NCI-H774 (cell line): ENCODE measurements at places on chromosomes 1 and 21.

DNA sequence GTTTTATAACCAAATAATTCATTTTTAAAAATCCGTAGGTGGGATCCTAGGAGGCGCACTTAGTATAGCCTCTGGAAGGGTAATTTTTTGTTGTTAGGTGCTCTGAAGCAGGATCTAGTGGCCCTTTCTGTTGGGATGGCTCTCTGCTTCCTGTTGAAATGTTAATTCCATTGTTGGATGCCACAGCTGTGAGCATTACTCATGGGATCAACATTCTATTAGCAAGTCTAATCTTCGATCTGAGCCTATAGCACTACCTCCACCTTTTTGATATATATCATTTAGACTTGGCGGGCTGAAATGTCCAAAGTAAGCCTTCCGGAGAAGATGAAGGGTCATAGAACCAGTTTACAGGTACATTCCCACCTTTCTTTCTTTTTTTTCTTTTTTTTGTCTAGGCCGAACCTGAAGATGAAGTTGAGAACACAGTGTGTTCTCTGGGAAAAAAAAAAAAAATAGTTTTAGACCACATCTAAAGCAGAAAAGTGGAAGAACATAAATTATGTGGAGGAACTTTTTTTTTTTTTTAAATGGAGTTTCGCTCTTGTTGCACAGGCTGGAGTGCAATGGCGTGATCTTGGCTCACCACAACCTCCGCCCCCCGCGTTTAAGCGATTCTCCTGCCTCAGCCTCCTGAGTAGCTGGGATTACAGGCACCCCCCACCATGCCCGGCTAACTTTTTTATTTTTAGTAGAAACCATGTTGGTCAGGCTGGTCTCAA is 1.4 kb downstream of the CXADR start:
- DNase-seq, result no peak

- DNase-seq, result no peak
These were observed 67.9 kb upstream of the MAGI3 start for GRCh38 chr1:113322439-113322838.

DNA sequence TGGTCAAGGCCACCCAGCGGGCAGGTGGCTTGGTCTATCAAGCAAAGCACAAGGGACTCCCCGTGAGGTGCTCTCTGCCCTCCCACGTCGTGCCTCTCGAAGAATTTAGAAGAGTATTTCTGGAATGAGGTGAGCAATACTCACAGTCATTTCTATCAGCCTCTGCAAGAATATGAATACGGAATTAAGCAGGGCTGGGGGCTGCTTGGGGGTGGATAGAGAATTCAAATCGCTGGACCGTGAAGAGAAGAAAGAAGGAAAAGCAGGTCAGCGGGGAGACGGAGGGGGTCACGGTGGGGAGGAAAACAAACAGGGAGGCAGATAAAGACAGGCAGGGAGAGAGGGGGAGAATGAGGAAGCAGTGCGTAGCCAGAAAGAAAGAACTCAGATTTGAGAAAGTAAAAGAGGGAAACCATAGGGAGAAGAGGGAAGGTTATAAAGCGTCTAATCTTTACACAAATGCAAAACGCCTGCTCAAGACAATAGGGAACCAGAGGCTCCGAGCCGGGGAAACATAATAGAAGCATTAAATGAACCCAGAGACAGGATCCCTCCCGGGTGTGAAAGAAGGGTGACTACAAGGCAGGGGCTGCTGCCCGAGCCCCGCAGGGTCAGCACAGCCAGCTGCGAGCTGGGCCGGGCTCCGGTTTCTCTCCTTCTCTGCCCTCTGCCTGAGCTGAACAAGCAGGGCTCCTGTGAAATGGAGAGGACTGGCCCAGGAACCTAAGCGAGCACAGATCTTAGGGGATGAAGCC is 2.1 kb upstream of the EDN2 start:
- DNase-seq, result no peak

- no peak for DNase-seq
These were observed 825 bp upstream of the DPH5 start for GRCh38 chr1:101026430-101026788.
